Activated CD4-positive, alpha-beta T cell treated with anti-CD3 and anti-CD28 coated beads for 48 hours (primary cell): ENCODE measurements at places on chromosomes 16 and 17.

GRCh38 chr16:50506543-50506937 is 41.7 kb upstream of the NKD1 start:
- DNase-seq, result no peak

- DNase-seq, result no peak
These were observed 281.1 kb downstream of the MAP2K6 start for GRCh38 chr17:69695646-69696045.

GRCh38 chr17:18176176-18176575 is 7.5 kb upstream of the ALKBH5 start:
- no peak for DNase-seq

- no peak for DNase-seq
These were observed 34.7 kb downstream of the ARSG start for GRCh38 chr17:68325961-68326360.

GRCh38 chr17:61294286-61294685 is 105.4 kb upstream of the TBX2 start:
- no peak for DNase-seq

DNA sequence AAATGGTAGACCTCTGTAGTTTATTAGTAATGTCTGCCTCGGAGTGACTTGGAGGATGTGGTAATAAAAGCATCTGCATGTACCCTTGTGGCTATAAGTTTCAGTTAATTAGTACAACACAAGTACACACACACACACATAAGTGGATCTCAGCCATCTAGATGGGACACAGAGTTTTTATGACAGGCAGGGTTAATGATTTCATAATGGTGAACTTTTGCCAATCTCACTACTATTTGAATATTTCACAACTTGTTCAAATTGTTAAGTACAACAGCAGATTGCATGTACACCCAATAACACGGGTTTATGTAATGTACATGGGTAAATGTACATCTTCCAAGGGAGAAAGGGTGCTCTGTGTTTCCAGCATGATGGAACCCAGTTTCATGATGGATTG is 511.3 kb upstream of the HSBP1 start:
- DNase-seq, result no peak

DNA sequence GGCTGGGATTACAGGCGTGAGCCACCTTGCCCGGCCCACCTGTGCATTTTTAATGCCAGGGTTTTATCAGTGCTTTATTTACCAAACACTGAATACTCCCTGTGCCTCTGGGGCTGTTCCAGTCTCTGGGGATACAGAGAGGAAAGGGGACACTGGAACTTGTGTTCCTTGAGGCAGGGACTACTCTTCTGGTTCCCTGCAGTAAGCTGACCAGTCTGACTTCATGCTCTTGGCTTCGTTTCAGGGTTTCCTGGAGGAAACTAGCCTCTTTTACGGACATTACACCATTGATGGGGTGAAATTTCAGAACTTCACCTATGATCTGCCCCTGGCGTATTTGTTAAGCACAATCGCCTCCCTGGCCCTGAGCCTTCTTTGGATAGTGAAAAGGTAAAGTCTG is 37.4 kb upstream of the COQ7 start:
- no peak for DNase-seq

DNA sequence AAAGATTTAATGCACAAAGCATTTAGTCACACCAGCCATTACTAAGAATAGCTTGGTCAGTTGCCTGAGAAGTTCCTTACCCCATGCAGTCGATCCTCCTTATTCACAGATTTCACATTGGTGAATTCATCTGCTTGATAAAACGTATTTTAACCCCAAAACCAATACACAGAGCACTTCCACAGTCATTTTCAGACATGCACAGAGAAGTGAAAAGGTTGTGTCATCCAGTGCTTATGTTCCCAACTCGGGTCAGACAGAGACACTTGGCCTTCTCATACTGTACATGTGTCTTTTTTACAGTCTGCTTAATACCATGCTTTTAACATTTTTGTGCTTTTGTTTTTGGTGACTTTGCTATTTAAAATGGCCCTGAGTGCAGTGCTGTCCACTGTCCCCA is 219.7 kb downstream of the SPECC1 start:
- no peak for DNase-seq

GRCh38 chr17:76382351-76382802 is 2.0 kb upstream of the SPHK1 start:
- DNase-seq, result peak; percentile 55

DNA sequence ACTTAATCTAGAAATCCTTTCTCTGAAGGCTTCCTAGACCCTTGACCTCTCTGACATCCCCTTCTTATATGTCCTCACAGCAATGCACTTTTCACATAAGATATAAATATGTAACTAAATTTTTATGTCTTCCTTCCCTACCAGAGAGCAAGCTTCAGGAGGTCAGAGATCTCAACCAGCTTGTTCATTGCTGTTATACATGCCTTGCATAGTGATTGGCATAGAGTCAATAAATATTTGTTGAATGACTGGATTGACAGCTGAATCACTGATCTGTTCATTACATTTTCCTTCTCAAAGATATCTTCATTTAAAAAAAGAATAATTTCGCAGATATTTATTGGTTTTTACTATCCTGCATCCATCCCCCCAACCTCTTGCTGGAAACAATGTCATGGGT is 29.5 kb downstream of the HYDIN start:
- no peak for DNase-seq

DNA sequence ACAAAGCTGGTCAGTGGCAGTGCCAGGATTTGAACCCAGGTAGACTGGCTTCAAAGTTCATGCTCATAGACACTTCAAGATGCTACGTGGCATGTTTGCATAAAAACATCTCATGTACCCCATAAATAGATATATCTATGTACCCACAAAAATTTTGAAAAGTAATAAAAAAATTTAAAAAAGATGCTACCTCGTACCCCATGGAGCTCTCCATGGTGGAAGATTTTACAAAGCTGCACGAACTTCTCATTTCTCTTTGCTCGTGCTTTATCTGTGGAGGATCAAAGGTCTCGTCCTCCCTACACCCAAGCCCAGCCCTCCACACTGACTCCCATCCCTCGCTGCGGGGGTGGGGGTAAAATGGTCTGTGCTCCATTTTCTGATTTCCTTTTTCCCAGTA is 135.5 kb downstream of the HAPSTR1 start:
- no peak for DNase-seq

DNA sequence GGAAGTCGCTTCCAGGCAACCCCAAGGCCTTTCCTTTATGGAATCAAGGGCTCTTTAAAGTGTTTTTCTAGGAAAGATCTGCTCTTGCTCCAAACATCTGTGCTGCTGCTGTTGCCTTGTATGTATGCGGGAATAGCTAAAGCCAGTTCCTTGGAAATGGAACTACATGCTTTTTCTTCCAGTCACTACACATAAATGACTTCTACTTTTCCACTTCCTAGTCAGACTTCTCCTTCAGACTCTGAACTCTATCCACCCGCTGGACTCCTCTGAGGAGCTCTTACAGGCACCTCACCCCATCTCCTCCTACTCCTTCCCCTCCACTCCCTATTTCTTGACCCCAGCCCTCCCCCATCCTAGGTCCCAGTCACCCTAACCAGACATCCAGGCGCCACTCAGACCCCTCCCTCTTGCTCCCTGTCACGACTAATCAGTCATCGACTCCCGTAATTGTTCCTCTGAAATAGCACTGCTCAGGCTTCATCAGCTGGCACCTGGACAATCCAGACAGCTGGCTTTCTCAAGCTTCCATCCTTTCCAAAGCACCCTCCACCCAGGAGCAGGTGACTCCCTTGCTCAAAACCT is 15.0 kb upstream of the PEMT start:
- DNase-seq, result no peak

DNA sequence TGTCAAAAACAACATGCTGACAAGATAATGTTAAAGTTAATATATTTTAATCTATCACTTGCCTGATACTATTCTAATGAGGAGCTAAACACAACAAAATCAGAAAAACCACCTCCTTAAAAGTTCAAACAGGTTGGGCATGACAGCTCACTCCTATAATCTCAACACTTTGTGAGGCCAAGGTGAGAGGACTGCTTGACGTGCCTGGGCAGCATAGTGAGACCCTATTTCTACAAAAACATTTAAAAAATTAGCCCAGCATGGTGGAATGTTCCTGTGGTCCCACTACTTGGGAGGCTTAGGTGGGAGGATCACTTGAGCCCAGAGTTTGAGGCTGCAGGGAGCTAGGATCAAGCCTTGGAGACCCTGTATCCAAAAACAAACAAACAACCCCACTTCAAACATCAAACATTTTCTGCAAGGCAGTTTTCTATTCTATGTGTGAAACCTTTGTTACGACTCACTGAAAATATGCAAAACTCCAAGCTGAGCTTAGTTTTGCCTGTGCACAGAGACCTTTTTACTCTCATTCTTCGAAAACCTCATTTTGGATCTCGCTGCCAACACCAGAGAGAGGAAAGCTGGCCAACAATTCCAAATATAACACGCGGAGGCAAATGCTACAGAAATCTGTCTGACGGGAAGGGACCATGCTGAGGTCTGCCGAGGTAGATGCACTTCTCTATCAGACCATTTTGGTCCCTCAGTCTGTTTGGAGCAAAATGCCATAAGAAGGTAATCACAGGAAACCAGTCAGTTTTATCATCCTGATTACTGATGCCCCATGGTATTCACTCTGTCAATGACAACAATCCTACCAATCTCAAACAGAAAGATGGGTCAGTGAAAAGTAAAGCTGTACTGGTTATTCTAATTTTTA is 6.2 kb downstream of the PHF12 start:
- DNase-seq, result no peak

DNA sequence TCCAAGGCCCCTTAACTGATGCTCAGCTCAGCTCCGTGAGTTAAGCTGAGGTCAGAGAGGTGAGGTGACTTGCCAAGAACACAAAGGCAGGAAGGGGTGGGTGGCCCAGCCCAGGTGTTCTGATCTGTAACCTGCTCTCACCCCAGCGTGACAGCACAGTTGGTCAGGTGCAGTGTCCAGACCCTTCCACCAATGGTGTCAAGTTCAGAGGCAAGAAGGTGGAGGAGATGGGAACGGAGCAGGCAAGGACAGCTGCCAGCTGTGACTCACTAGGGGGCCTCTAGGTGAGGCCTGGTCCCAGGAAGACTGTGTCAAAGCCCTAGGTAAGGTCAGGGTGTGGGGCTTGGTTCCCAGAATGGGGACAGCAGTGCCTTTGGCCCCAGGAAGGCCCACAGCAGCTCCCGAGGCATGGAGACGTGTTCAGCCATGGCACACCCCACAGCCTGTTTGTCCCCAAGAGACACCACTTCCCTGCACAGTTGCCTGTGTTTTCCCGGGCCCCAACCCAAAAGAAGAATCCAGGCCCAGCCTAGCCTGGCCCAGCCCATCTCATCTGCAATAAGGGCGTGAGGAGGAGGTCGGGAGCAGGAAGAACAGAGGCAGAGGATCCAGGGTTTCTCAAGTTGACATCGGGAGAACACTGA is 7.2 kb downstream of the WFIKKN2 start:
- no peak for DNase-seq

DNA sequence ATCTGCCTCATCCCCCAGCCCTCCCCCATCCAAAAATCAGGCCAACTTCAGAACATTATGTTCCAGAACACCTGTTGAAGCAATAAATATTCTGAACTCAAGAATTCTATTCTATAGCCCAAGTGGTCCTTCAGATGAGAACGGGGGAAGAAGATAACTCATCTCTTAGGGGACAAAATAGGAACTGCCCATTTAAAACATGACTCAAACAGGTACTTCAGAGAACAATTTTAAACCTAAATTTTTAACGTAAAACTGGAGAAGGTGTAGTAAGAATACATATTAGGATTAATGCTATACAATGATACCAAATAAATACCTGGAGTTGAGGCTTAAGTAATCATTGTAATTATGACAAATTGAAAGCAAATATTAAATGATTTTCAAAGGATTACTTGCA is 112.1 kb downstream of the CDYL2 start:
- DNase-seq, result no peak

DNA sequence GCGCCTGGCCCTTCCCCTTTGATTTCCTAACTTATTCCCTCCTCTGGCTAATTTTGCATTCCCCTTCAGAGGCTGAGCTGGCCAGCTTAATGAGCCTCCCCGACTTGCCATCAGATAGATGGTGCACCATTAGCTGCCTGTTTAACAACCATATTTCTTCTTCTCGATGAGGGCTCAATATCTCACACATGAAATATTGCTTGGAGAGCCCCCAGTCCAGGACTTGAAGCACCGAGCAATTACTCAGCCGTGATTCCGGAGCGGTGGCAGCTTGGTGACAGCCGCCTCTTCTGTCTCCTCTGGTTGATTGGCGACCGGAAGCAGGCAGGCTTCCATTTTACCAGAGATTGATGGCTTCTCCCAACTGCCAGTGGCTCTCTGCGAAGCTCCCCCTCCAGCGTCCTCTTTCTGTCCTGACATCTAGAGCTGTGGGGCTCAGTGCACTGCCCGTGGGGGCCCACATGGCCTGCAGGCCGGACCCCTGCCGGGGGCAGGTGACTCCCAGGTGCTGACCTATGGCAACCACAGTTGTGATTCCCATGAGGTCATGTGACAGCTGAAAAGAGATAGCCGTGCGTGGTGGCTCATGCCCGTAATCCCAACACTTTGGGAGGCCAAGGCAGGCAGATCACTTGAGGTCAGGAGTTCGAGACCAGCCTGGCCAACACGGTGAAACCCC is 133.7 kb upstream of the SEC14L1 start:
- DNase-seq, result no peak

GRCh38 chr16:65015599-65015998 is 106.3 kb downstream of the CDH11 start:
- no peak for DNase-seq

DNA sequence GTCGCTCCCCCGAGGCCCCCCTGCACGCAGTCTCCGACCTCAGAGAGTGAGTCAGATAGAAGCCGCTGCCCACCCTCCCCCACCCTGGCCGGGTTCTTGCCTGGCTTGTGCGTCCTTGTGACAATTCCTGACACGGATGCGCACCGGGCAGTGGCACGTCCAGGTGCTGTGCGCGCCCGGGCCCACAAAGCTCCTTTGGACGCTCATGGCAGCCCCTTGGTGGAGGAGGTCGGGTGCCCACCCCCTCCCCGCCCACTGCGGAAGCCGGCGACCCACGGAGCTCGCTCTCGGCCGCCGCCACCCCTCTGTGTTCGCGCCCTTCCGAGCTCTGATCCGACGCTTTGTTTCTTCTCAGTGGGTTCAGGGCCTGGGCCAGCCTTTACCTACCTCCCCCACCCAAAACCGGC is 662 bp upstream of the TUBB3 start:
- peak; percentile 47 for DNase-seq

- no peak for DNase-seq
These were observed 225.6 kb downstream of the MSI2 start for GRCh38 chr17:57481910-57482391.

DNA sequence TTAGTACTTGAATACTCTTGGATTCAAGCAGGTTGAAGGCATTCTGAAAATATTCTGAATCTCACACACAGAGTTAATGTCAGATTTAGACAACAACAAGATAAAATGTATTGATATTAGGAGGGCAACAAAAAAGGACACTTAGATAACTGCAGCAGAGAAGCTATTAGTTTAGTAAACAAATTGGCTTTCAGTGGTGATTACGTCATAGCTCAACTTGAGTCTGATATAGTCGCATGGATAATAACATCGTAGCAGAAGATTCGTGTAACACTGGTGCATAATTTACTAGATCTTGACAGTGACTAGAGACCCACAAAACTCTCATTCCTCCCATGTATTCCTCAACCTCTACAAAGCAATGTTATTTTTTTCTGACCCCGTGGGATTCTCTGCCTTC is 268.3 kb downstream of the KCNJ2 start:
- DNase-seq, result no peak
